ENCODE measurements at places on chromosomes 12 and 14.
A peak's percentile ranks its signal among the peaks of the same experiment; 100 is the strongest.

DNA sequence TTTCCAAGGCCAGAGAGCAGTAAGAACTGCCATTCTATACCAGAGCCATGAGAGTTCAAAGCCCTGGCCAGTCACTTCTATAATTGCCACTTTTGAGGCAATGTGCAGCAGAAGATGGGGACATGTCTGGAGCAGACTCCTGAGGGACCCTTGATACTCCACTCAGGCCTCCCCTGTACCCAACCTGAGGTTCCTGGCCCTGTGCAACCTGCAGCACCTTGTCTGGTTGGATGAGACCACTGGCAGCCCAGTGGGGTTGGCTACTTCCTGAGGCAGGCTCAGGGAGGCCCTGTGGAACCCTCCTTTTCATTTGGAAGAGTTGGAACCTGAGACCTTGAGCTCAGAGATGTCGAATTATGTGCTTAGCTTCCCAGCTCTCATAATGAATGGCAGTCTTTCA, 54.4 kb downstream of the GALNT16 start:
- no peak for DNase-seq

DNA sequence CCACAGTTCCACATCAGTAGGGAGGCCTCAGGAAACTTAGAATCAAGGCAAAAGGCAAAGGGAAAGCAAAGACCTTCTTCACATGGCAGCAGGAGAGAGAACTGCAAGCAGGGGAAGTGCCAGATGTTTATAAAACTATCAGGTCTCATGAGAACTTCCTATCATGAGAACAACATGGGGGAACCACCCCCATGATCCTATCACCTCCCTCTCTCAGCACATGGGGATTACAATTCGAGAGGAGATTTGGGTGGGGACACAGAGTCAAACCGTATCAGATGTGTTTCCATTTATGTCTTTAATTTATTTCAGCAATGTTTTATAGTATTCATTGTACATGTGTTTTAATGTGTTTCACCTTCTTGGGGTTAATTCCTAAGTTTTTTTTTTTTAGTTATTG, 25.8 kb downstream of the METAP2 start:
- DNase-seq: no peak

DNA sequence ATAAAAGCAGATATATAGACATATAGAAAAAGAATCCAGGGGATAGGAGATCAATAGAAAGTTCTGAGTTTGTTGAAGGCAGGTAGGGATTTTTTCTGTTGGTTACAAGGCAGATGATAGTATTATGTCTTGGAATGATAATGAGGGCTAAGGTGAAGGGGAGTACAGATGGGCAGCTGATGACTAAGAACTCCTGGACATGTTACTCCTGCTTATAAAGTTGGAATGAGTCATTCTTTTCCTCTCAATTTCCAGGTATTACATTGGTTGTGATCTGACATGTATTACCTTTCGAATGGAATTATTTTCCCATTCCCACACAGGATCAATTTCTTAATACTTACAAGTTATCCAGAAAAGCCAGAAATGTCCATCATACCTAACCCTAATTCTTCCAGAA, 545.2 kb upstream of the MGAT4C start:
- DNase-seq: no peak

GRCh38 chr12:90915353-90915752, 39.6 kb downstream of the CCER1 start:
- DNase-seq: no peak

DNA sequence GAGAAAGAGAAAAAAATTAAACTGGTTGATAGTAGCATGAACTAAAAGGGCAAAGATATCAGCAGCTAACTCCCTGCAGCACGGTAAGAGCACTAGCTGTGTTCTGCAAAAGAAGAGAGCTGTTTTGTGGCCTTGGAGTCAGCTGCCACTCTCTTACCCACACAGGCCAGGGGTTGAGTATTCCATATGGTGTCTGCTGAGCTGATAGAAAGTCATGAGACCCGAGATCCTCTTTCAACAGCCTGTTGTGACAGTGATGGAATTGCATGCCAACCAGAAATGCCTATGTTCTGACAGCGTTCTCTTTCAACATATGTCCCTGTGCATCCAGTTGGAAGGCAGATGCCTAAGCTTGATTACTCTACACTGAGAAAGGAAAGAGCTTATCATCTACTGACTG, 39.9 kb downstream of the TMTC1 start:
- no peak for DNase-seq

GRCh38 chr14:35829449-35829848, 3.3 kb downstream of the BRMS1L start:
- no peak for DNase-seq

DNA sequence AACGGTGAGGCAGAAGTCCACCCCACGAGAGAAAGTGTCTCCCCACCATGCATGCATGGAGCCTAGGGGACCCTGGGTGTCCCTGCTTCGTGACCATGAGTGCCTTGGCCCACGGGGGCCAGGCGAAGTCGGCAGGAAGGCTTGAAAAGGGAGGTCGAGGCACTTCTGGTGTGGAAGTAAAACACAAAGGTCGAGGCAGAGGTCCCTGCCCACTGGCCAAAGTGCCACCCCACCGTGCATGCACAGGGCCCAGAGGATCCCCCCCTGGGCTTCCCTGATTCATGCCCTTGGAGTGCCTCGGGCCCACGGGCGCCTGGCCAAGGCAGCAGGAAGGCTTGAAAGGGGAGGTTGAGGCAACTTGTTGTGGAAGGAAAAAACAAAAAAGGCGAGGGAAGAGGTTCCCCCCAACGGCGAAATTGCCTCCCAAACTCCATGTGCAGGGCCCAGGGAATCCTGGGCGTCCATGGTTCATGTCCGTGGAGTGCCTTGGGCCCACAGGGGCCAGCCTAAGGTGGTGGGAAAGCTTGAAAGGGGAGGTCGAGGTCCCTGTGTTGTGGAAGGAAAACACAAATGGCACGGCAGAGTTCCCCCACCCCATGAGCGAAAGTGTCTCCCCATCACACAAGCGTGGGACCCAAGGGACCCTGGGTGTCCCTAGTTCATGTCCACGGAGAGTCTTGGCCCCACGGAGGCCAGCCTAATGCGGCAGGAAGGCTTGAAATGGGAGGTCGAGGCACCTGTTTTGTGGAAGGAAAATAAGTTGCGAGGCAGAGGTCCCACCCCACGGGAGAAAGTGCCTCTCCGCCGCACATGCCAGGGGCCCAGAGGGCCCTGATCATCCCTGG, 372.1 kb downstream of the ALG10 start:
- DNase-seq: peak; percentile 0

GRCh38 chr12:38279756-38280155, 36.8 kb upstream of the ALG10B start:
- DNase-seq: no peak

DNA sequence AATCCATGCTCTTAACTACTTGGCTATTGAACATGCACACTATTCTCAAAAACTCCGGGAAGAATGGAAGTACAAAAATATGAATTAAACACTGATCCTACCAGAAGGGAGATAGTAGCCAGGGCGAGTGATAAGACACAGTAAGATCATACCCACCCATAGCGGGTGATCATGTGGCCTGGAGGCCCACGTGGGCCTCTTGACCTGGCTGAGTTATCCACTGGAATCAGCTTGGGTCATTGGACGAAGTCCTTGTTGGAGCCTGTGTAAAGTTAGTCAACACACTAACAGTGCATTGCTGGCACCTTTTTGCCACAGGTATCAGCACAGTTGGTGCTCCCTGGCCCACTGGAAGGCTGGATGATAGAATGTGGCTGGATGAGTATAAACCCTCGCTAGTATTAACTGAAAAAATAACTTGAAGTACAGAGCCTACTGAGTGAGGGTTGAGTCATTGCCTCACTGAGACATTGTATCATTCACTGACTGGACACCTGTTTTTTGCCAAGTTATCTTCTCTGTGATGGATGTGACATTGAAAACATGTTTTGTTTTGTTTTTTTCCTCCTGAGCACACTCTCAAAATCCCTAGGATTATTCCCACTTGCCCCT, 149.2 kb upstream of the FUT8 start:
- DNase-seq: no peak

DNA sequence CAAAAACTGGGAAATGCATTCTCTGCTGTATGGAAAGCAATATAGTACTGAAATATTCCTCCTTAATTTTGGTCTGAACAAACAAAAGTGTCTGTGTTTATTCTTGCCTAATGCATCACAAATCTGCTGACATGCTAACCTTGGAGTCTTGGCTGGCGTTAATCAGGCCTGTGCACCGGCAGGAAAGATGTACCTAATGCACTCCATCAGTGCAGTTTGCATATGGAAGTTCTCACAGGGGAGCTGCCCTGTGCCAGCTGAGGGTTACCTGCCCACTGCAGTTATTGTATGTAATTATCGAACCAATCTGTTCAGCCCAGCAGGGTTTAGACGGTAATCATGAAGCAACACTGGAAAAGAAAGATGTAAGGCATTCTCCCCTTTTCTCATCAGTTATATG, 76.9 kb downstream of the VRK1 start:
- no peak for DNase-seq

GRCh38 chr14:68956724-68957123, 22.4 kb downstream of the ACTN1 start:
- DNase-seq: no peak

GRCh38 chr12:42128327-42128726, 16.3 kb downstream of the GXYLT1 start:
- DNase-seq: no peak

- no peak for DNase-seq
These were observed 30.4 kb upstream of the LRIG3 start for GRCh38 chr12:58950739-58951100.

DNA sequence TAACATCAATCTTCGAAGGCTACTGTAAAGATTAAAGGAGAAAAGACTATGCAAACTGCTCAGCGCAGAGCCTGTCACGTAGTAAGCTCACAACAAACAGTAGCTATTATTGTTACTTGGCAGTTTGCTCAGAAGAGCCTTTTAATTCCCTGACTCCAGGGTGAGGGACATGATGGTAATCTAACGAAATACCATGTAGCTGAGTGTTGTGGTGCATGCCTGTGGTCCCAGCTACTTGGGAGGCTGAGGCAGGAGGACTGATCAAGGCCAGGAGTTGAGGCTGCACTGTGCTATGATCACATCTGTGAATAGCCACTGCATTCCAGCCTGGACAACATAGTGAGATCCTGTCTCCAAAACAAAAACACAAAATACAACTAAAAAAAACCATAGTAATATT, 22.8 kb downstream of the HEBP1 start:
- no peak for DNase-seq

- DNase-seq: no peak
These were observed 117.5 kb downstream of the DACT1 start for GRCh38 chr14:58755031-58755925.

DNA sequence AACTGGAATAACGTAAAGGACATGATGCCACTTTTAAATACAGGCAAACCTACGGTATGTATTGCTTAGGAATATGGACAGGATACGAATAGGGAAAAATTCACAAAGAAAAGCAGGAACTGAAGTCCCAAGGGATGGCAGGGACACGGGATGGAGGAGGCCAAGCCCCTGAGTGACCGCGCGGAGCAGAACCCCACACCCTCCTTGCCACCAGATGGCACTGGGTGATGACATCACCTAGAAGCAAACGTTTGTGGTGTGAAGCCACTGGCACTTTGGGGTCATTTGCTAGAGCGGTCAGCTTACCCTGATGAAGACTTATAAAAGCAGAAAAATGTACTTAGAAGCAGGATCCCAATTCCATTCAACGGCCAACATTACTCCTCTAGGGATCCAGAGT, 9.4 kb downstream of the DHX37 start:
- no peak for DNase-seq

GRCh38 chr12:88401155-88401554, 179.1 kb downstream of the KITLG start:
- no peak for DNase-seq

DNA sequence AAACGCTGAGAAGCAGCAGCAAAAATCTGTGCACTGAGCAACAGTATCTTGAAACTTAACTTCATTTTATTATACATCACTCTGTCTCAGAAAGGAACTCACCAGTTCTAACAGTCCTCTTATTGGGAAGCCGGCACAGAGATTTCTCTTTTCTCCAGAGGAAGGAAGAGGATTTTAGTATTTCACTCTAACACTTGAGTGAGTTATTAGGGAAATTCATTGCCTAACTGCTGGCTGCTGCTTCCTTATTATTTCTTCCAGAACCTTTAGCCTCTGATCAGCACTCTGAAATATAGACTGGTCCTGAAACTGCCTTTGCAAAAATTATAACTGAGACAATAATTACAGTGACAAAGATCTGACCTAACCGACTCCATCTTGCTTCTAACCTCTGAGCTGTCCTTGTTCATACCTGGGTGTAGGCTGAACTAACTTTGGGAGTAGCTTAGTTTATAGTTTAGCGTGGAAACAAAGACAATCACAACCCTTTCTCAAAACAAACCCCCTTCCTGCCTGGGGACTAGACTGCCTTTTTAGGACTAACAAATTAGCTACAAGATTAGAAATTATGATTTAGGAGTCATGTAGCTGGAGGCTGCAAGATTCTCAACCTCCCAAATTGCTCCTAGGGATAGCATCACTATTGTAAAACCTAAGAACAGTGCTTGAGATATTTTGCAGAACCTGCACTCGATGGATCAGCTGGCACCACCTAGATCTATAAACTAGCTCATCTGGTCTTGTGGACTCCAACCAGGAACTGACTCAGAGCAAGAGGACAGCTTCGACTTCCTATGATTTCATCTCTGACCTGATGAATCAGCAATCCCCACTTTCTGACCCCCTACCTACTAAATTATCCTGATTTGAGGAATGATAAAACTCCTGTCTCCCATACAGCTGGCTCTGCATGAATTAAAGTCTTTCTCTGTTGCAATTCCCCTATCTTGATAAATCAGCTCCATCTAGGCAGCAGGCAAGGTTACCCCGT, 117.5 kb downstream of the DYRK2 start:
- no peak for DNase-seq

GRCh38 chr12:85829391-85829790, 6.8 kb downstream of the RASSF9 start:
- no peak for DNase-seq

DNA sequence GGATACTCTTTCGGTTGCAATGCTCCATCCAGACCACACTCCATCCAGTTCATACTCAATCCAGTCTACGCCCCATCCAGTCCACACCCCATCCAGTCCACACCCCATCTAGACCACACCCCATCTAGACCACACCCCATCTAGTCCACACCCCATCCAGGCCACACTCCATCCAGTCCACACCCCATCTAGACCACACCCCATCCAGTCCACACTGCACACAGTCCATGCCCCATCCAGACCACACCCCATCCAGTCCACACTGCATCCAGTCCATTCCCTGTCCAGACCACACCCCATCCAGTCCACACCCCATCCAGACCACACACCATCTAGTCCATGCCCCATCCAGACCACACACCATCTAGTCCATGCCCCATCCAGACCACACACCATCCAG, 116.0 kb upstream of the RTL1 start:
- no peak for DNase-seq

DNA sequence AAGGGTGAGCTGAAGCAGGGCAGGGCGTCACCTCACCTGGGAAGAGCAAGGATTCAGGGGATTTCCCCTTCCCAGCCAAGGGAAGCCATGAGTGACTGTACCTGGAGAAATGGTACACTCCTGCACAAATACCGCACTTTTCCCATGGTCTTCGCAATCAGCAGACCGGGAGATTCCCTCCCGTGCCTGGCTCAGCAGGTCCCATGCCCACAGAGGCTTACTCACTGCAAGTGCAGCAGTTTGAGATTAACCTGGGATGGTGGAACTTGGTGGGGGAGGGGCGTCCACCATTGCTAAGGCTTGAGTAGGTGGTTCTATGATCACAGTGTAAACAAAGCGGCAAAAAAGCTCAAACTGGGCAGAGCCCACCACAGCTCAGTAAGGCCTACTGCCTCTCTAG, 11.0 kb upstream of the DHRS4 start:
- DNase-seq: no peak

- DNase-seq: no peak
These were observed 89.7 kb downstream of the ASCL4 start for GRCh38 chr12:107864235-107864634.

All from CD4-positive, alpha-beta T cell (primary cell).